Stimulated activated CD4-positive, alpha-beta T cell treated with anti-CD3 and anti-CD28 coated beads, Interleukin-2, amount 100 ng/mL, for 24 hours (primary cell): ENCODE measurements at places on chromosomes 16 and 17.
A peak's percentile ranks its signal among the peaks of the same experiment; 100 is the strongest.

DNA sequence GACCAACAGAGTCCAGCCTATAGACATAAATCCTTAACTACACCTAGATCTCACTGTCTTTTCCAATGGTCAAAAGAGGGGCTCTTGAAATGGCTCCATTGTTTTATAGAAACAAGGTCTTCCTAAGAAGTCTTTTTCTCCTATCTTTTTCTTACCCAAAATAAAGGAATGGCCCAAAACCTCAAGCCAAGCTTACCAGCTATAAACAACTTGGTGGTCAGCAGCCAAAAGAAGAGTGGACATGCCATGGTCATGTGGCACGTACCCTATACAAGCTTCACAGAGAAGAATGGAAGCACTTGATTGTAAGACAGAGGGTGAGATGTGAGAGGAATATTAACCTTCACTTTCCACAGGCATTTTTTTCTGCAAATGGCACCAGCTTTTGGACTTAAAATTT, 82.1 kb upstream of the GNAO1 start:
- no peak for DNase-seq

DNA sequence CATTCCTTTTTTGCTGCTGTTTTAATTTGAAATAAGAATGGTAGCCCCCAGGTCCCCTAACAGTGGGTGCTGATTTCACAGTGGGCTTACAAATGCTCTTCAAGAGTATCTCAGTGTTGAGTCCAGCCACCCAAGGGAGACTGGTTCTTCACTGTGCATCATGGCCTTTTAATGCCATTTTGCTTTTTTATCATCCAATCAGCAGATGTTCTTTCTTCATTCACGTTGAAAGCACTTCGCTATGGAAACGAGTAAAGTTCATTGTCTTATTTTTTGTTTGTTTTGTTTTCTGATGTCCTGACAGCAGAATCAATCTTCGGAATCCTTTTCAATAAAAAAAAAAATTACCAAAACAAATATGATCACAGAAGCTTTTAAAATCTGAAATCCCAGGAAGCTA, 429.0 kb downstream of the MAF start:
- no peak for DNase-seq

GRCh38 chr17:77449908-77450741, 309.4 kb downstream of the SEC14L1 start:
- peak; percentile 82 for DNase-seq

DNA sequence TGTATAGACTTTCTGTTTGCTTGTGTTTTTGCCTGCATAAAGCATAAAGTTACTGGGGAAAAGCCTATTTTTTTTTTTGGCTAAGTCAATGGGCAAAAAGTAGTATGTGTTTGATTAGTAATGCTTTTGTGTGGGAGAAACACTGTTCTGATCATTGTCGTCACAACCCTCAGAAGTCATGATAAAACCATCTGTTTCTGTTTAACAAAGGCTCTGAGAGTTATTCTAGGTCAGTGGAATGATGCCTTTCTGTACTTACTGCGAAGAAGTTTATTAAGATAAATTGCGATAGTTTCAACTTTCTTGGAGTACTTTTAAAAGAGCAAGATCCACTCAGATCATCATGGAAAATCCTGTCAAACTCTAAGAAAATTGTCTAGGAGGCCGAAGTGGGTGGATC, 80.9 kb downstream of the PRKCA start:
- DNase-seq = no peak

DNA sequence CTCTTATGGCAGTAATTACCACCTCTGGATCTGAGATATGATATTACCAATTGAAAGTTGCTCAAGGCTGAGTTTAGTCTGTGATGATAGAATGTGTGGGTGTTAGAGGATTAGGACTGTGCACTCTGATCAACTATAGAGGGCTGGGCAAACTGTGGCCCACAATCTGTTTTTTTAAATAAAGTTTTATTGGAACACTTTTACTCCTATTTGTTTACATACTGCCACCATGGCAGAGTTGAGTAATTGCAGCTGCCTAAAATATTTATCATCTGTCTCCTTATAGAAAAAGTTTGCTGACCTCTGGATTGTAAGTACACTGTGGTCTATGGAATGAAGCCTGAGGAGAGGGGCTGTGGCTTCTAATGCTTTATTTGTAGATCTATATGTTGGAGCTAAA, 71.5 kb upstream of the N4BP1 start:
- no peak for DNase-seq

DNA sequence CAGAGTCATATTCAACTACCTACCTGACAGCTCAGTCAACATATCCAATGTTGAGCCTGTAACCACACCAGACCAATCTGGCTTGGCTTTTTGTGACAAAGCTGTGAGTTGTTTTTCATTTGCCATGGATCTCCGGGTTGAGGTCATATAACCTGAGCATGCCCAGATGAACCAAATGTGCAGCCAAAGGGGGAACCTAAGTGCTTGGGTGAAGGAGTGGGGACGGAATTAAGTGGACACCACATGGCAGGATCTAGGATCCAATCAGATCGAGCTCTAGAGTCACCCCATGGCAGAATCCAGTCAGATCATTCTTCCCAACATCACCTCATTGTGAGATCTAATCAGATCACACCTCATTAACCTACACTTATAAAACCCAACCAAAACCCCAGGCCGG, 258.6 kb downstream of the PHKB start:
- DNase-seq = no peak

DNA sequence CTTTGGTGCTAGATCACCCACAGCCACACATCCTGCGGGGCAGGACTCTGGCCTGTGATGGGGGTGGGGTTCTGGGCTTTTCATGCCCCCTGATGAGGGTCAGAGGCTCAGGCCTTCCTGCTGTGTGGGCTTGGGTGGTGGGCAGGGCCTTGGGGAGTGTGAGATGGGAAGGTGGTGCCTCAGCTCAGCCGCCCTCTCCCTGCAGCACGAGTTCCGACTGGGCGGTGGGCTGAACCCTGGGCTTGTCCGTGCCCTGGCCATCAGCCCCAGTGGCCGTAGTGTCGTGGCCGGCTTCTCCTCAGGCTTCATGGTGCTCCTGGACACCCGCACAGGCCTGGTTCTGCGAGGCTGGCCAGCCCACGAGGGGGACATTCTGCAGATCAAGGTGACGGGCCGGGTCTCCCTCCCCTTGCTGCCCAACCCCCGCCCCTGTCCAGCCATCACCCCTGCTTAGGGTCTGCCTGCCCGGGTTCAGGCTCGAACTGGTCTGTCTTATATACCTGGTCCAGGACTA, 6.8 kb upstream of the SERPINF2 start:
- no peak for DNase-seq

GRCh38 chr16:11212798-11213196, 43.2 kb downstream of the SOCS1 start:
- DNase-seq = no peak

DNA sequence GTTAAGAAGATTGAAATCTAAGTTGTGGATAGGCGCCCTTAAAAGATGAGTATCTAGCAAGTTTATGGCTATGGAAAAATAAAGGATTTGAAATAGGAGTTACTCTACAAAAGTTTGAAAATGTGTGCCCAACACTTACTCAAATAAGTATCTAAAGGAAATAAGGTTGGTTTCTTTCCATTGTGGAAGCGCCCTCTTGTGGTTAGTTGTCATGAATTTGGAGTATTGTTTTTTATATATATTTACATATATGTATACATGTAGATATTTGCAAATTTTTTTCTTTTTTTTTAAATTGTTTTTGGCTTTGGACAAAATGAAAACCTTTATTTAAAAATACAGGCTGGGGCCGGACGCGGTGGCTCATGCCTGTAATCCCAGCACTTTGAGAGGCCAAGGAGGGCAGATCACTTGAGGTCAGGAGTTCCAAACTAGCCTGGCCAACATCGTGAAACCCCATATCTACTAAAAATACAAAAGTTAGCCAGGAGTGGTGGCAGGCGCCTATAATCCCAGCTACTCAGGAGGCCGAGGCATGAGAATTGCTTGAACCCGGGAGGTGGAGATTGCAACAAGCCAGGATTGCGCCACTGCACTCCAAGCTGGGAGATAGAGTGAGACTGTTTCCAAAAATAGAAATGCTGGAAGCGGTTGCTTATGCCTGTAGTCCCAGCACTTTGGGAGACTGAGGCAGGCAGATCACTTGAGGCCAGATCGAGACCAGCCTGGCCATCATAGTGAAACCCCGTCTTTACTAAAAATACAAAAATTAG, 24.0 kb upstream of the VPS4A start:
- DNase-seq = peak; percentile 8

- DNase-seq = no peak
These were observed 382.0 kb upstream of the DYNLRB2 start for GRCh38 chr16:80158766-80159165.

DNA sequence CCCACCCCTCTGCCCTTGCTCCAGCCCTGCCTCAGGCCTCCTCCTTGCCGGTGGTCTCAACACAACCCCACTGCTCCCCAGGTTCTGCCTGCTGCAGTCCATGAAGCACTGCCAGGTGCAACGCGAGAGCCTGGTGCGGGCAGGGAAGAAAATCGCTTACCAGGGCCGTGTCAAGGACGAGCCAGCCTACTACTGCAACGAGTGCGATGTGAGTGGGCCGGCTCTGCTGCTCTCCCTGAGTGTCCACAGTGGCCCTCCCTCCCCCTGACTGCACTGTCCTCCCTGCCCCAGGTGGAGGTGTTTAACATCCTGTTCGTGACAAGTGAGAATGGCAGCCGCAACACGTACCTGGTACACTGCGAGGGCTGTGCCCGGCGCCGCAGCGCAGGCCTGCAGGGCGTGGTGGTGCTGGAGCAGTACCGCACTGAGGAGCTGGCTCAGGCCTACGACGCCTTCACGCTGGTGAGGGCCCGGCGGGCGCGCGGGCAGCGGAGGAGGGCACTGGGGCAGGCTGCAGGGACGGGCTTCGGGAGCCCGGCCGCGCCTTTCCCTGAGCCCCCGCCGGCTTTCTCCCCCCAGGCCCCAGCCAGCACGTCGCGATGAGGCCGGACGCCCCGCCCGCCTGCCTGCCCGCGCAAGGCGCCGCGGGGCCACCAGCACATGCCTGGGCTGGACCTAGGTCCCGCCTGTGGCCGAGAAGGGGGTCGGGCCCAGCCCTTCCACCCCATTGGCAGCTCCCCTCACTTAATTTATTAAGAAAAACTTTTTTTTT, 1.8 kb upstream of the TMEM88 start:
- DNase-seq = peak; percentile 19
